SIG-M5 (cell line): ENCODE measurements at places on chromosomes 2 and 18.

DNA sequence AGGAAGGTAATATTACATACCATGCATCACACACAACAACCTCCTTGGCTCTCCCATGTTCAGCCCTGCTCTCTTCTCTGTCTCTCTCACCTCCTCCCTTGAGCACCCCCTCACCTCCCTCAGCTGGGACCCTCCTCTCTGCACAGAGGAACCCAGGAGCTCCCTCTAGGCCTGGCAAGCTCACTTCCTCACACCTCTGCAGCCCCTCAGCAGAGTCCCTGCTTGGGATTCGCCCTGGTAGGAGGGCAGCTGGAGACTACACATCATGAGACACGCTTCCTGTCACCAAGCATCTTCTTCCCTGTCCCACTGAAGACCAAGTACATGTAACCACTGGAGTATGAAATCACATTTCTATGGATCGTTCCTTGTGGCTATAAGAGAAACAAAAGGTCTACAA, 51.0 kb downstream of the ADD2 start:
- DNase-seq = no peak

DNA sequence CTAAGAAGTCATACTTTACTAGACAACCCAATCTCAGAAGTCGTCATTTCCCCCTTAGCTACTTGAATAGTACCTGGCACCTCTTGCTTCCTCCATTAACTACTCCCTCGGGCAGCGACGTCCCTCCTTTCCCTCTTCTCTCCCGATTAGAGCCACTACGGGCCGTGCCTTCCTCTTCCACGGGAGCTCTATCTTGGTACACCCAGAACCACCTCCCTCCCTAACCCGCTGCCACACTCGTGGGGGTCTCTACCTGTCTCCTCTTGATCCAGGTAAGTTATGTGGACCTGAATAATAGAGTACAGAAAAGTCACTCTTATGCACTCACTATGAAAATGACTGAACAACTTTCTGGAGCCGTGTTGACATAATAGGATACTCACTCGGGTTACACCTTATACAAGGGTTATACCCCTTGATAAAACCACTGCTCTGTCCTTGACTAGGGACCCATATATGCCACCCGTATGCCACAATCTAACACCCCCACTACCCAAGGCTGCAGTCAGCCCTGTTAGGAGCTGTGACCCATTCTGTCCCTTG, 595 bp upstream of the HDHD2 start:
- no peak for DNase-seq

GRCh38 chr2:68453761-68454360, 13.2 kb downstream of the FBXO48 start:
- no peak for DNase-seq

DNA sequence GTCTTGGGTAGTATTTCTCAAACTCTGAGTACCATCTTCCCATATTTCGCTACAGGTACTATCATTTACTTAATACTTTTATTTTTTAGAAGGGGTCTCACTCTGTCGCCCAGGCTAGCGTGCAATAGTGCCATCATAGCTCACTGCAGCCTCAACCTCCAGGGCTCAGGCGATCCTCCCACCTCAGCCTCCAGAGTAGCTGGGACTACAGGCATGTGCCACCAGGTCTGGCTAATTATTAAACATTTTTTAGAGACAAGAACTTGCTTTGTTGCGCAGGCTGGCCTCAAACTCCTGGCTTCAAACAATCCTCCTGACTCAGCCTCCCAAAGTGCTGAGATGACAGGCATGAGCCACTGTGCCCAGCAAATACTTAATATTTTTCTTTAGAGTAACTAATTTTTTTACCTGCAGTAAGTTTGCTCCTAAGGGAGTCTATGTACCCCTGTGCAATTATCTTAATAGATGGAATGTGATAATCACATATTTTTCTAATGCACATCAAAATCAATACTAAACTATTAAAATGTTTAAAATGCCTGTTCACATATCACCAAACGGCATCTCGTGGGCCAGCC, 100.6 kb upstream of the ST3GAL5 start:
- DNase-seq = no peak

DNA sequence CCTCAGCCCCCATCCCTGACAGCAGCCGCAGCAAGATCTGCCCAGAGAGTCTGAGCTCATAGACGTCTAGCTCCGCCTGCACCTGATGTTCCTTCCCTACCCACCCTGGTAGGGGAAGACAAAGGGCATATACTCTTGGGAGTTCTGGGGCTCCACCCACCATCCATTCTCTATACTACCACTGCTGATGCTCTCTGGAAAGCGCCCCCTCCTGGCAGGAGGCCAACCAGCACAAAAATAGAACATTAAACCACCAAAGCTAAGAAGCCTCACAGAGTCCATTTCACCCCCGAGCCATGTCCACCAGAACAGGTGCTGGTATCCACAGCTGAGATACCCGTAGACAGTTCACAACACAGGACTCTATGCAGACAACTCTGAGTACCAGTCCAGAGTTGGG, 662.6 kb upstream of the FAM98A start:
- no peak for DNase-seq

- no peak for DNase-seq
Measured at GRCh38 chr18:68705119-68705518, 9.8 kb downstream of the TMX3 start.

DNA sequence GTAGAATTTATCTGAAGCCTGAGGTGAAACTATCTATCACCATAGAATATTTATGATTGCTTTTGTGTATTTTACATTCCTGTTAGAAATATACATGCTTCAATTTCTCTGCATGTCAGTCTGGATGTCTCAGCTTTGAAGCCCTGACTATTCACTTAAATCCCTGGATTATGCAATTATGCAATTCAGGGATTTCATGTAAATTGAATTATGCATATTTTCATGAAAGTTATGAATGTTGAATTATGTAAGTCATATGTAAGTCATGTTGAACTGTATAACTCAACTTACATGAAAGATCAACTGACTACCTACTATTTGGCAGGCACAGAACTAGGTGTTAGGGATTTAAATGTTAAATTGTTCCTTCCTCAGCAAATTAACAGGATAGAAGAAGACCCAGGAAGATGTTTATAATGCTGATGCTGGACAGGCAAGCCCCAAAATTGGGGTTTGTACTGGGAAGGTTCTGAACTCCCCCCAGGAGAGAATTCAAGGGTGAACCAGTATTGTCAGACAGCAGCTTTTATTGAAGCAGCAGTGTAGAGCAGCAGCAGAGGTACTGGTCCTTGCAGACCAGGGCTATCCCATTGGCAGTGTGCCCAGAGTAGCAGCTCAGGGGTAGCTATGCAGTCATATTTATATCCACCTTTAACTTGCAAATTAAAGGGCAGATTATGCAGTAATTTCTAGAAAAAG, 236.5 kb downstream of the ZNF804A start:
- DNase-seq = no peak

DNA sequence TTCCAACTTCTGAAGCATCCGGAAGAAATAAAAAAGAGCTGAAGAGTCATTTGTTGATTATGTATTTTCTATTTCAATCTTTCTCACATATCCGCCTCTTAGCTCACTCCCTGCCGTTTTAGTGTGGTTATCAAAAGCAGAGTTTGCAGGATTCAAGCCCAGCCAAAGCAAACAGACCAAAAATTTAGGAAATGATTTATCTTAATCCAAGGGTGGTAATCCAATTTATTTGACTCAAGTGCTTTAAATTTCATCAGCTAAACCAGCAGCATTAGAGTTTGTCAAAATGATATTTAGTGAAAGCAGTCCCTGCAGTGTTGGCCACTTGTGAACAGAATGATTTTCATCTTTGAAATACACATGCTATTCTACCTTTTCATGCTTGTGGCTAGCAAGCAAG, 129.3 kb upstream of the CCDC68 start:
- no peak for DNase-seq

DNA sequence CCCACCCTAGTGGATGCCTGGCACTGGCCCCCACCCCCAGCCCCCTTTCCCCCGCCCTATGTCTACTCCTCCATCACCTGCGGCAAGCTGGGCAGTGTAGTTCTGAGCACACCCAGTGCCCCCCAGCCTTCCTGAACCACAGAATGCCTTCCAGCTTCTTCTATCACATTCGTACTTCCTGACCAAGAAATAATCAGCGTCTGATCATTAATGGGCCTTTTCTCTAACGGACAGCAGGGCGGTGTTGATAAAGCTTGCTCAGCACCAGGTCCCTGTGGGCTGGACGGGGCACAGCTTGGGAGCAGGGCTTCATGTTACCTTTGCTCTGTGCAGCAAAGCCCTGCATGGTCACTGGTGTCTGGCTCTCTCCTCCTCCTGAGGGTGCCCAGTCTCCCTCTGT, 15.4 kb downstream of the UXS1 start:
- no peak for DNase-seq

- no peak for DNase-seq
Measured at GRCh38 chr2:44135771-44136170, 32.9 kb upstream of the PPM1B start.

- DNase-seq = no peak
Measured at GRCh38 chr2:142914507-142915313, 37.2 kb downstream of the KYNU start.

GRCh38 chr2:182499706-182500470, 73.1 kb upstream of the PDE1A start:
- no peak for DNase-seq

GRCh38 chr2:21008790-21009661, 34.8 kb downstream of the APOB start:
- no peak for DNase-seq
